ENCODE measurements at places on chromosomes 6 and 20.
A peak's percentile ranks its signal among the peaks of the same experiment; 100 is the strongest.

GRCh38 chr6:168785720-168786511 lies 344.9 kb downstream of the SMOC2 start:
- DNase-seq = no peak

DNA sequence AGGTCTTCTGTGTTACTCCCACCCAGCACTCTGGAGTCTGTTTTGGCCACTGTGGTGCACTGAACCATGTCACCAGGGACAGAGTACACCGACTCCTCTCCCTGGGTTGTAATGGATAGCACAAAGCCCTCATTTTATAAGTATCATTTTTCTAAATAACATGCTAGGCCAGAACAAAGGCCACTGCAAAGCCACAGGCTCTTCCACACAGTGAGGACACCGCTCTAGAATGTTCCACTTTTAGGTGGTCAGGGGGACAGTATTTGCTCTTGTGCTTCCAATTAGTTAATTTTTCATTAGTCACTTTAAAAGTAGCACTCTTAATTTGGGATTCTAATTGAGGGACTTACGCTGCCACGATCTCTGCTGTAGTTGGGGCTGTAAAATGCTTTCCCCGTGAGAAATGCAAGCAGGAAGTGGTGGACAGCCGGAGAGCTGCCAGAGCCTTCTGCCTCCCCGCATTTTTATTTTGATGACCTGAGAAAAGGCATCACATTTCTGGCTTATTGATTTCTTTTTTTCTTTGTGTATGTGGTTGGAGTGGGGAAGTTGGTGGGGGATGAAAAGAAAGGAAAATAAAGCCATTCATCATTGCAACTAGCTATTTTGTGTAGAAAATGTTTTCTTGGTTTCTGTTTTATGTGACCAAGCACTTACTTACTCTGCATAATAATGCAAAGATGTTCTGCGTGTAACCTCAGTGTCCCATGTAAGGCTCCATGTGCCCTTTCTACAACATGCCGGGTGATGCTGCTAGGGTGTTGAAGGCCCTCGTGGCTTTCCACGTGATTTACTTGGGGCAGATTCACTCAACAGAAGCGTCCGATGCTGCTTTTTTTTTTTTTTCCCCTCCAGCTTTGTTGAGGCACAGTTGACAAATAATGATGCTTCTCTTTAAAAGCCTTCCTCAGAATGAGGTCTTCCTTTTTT lies 195.9 kb downstream of the SASH1 start:
- DNase-seq = no peak

- peak; percentile 74 for DNase-seq
These were observed 25.7 kb upstream of the BTBD3 start for GRCh38 chr20:11891776-11892545.

DNA sequence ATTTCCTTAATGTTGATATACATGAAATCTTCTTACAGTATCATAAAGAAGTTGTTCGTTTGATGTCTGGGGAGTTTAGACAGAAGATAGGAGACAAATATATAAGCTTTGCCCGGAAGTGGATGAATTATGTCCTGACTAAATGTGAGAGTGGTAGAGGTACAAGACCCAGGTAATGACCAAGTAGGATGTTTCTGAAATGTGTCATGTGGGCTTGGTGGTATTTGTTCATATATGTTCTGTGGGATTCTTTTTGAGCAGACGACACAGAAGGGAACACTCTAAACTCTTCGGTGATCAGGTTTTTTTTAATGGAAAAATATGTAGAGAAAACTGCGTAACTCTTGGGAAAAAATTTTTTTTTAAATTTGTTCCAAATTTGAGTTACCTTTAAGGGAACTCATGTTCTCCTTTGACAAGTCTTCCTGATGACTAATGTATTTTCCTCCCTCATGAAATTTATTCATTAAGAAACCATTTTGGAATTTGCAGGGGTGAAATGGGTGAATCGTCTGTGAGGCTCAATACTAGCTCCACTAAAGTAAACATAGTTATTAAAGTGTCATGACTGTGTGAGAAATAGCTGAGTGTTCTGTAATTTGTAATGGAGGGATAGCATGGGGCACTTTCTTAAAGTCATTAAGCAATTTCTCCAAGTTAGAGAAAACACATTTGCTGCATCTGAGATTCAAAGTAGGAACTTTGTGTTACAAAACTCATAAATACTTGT lies 100.6 kb downstream of the MAP3K4 start:
- no peak for DNase-seq

GRCh38 chr6:148455225-148455624 lies 112.6 kb downstream of the SASH1 start:
- DNase-seq = no peak

DNA sequence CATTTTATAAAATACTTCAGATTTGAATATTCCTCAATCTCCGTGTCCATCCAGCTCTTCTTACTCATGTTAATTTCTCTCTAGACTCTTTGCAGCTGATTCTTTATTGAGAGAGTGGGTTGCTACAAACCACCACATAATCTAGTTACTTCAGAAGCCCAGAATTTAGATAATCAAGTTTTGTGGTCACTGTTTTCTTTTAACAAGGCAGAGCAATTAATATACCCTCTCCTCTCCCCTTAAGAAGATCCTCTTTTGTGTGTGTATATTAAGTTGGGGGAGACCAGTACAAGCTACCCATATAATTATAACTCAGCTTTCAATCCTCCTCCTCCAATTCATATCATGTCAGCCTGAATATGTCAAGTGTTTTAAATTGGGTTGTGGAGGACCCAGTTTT lies 95.1 kb downstream of the IRAK1BP1 start:
- DNase-seq = no peak

DNA sequence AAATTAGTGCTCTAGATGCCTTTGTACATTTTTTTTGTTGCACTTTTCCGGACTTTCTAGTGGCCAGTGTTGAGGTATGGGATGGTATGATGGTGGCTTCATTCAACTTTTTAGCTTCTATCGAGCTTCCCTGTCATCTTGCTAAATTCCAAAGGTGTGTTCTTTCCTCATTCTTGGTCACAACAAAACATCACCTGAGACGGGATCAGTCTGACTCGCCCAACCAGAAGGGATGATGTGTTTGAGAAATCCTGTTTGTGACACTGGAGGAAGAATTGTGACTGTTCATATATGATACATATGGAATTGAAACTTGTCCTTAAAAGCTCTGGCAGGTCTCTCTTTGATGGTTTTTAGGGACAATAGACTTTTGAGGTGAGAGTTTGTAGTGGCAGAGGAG lies 33.8 kb downstream of the KCNS1 start:
- no peak for DNase-seq

DNA sequence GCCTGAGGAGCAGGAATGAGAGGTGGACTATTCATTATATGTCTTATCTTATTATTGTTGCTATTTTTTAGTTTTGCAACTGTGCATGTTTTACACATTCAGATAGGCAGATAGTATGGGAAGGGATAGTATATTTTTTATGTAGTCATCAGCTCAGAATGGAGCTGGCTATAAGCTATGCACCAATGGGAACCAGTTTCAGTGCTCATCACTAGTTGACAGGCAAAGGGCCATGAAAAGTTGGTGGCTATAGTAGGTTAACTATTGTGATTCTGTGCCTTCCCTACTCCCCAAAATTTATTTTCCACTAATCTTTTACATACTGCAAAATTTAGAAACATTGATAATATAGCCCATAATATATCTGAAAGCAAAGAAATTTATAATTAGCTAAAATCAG lies 5.3 kb upstream of the UBD start:
- no peak for DNase-seq

GRCh38 chr6:131469130-131469529 lies 103.9 kb upstream of the ARG1 start:
- DNase-seq = no peak

- no peak for DNase-seq
These were observed 68.7 kb downstream of the TOX2 start for GRCh38 chr20:43983359-43983758.

GRCh38 chr6:43173591-43174262 lies 2.7 kb downstream of the SRF start:
- DNase-seq = no peak

- DNase-seq = no peak
These were observed 22.8 kb downstream of the ISM1 start for GRCh38 chr20:13243826-13244376.

DNA sequence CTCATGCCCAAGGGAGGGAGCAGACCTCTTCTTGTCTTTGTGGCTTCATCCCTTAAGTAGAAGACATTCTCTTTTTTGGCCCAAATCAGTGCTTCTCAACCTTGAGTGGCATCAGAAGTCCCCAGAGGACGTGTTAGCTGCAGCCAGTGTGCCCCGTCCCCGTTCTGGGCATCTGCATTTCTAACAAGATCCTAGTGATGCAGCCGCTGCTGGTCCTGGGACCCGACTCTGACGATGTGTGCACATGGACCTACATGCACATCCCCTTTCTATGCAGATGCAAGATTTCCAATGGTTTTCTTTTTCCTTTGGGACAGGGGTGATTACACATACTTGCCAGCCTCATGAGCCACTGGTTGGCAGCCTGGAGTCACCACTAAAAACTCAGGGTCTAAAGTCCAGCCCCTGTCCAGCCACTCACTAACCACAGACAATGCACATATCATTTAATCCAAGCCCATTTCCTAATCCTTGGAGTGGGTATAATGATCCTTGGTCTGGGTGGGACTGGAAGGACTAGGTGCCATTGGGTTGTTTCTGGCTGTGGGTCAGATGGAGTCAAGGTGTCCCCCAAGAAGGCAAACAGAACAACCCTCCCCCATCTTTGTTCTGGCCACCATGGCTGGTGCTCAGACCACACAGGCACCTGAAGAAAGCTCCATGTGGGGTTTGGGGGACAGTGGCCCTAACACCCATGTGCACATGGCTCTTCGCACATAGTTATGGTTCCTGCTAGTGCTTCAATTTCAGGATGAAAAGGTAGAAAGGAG lies 6.4 kb downstream of the ACSS1 start:
- DNase-seq = no peak

GRCh38 chr20:51217347-51218045 lies 194.6 kb upstream of the KCNG1 start:
- no peak for DNase-seq

DNA sequence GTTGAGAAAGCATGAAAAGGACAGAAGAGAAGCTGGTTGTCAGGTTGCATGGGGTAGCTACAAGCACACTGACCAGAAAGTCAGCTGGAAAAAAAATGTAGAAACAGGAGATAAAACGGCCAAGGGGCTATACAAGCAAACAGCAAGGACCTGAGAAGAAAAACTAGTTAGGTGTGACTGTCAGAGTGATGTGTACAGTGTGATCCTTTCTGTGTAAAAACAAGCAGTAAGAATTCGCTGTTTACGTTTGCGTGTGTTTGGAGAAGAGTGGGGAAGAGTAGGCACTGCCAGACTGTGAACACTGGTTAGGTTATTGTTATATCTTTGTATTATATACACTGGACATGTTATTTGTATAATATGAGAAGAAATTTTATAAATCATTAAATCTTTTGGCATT lies 28.1 kb downstream of the PTPN1 start:
- DNase-seq = no peak

- no peak for DNase-seq
These were observed 10.4 kb upstream of the FRMD1 start for GRCh38 chr6:168089186-168090063.

GRCh38 chr6:106671651-106672050 lies 42.3 kb downstream of the QRSL1 start:
- DNase-seq = no peak

GRCh38 chr20:59354460-59354859 lies 54.0 kb downstream of the EDN3 start:
- DNase-seq = no peak

DNA sequence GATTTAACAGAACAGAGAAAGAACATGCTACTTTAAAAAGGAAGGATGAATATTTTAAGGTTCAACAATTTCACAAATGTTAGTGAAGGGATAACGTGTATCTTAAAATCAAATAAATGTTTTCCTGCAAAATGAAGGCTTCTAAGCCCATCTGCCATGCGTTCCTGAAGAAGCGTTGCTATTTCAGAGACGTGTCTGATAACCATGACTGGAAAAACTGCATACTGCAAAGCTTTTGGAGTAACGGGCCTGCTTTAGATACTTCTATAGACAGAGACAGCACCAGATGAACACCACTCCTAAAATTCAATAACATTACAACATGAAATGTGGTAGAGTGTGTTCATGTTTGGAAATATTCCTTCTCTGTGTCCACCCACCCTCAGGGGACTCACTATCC lies 126.0 kb downstream of the WDR27 start:
- no peak for DNase-seq

DNA sequence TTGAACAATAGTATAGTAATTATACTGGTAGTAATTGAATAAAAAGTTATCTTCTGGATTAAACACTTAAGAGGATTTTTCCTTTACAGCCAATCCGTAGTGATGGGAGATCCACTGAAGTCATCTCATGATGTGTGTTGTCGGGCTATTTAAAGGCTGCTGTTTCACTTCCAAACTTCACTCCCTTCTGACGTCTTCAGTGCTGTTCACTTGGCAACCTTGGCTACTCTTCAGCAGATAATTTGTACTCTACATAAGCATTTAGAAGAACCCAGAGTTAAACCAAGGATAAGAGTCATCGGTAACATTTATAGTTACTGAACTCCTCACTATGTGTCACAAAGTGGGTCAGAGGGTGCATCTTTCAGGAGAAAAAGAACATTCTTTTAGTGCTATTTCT lies 179.1 kb upstream of the EYA4 start:
- DNase-seq = peak; percentile 13

DNA sequence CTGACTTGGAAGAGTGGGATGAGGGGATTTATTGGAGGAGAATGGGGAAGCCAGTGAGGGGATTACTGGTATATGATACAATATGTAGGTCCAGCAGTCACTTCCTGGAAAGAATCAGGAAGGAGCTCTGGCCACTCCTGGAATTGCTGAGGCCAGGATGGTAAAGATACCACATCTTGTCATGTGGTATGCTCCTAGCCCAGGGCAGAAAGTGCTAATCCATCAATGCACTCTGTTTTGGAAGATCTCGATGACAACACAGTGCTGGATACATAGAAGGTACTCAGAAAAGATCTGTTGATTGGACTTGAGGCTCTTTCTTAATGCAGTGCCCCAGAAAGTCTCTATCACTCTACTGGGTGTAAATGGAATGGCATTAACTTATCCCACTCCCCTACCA lies 52.6 kb downstream of the LAMP5 start:
- DNase-seq = no peak

DNA sequence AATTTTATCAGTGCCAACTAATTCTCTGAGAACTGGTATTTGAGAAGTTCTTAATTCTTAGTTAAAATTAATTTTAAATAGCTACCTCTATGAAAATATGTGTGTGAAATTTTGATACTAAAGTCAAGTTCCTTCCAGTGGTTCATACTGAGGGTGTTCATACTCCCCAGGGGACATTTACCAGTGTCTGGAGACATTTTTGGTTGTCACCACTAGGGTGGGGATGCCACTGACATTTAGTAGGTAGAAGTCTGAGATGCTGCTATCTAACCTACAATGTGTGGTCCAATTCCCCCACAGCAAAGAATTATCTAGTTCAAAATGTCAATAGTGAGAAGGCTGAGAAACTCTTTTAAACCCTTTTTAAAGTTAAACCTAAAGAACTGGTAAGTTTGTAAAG lies 463.8 kb downstream of the ADGRB3 start:
- no peak for DNase-seq

GRCh38 chr6:46291275-46291633 lies 120.5 kb upstream of the ENPP5 start:
- DNase-seq = no peak

DNA sequence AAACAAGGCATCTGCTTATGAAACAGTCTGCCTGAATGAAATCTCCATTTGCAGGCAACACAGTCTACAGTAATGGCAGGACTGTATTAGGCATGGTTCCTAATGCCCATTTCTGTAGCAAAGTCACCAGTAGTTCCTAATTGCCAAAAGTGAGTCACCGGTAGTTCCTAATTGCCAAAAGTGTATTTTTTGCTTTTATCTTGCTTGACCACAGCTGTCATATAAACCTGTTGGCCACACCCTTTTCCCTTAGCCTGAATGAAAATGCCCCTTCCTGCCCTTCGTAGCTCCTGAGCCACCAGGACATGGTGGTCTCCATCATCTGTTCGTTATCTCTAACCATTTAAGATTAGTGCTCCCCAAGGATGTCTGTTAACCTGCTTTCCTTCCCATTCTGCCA lies 34.5 kb downstream of the MTHFD1L start:
- DNase-seq = no peak
